ENCODE measurements at places on chromosomes 3 and 15. TPM values are rescaled to one million over a fixed set of nuclear protein-coding genes. Genes with fewer than 3 reads are reported as not detected.

The WDR93 gene
- not detected for total RNA-seq

The STARD5 gene
- total RNA-seq, result 10.8 TPM

The ASB14 gene
- not detected for total RNA-seq

The FBXO22 gene
- total RNA-seq, result 22.2 TPM

The KLHL6 gene
- 58.9 TPM for total RNA-seq

The RAD18 gene
- total RNA-seq, result 18.0 TPM

The BTLA gene
- 18.2 TPM for total RNA-seq

The PLAAT1 gene
- not detected for total RNA-seq

The RBPMS2 gene
- not detected for total RNA-seq

The FETUB gene
- not detected for total RNA-seq

The ACP3 gene
- total RNA-seq, result not detected

The CD86 gene
- total RNA-seq, result 0.83 TPM

The SLC2A2 gene
- total RNA-seq, result not detected

The SPINK8 gene
- not detected for total RNA-seq

The CDHR4 gene
- total RNA-seq, result not detected

The EPHB1 gene
- total RNA-seq, result not detected

The HACD3 gene
- total RNA-seq, result 25.2 TPM

The NR2E3 gene
- not detected for total RNA-seq

The FRG2C gene
- not detected for total RNA-seq

The RBM6 gene
- total RNA-seq, result 197 TPM

The TJP1 gene
- total RNA-seq, result not detected

The FAM98B gene
- total RNA-seq, result 25.6 TPM

The CLDN16 gene
- total RNA-seq, result not detected

The CSNK1G1 gene
- total RNA-seq, result 24.9 TPM

The UCN2 gene
- total RNA-seq, result 0.25 TPM

The ZNF501 gene
- 4.5 TPM for total RNA-seq

The TMEM266 gene
- total RNA-seq, result not detected

The OIP5 gene
- 5.3 TPM for total RNA-seq

The LRRK1 gene
- 0.78 TPM for total RNA-seq

The STRA6 gene
- not detected for total RNA-seq

The KBTBD8 gene
- total RNA-seq, result 5.1 TPM

The OTOL1 gene
- total RNA-seq, result not detected

The PPP1R14D gene
- total RNA-seq, result not detected

The CFAP100 gene
- total RNA-seq, result not detected

The ZNF385D gene
- not detected for total RNA-seq

The CTXN2 gene
- total RNA-seq, result not detected

The CD96 gene
- 330 TPM for total RNA-seq

The TMEM108 gene
- total RNA-seq, result not detected

The HACD2 gene
- 28.9 TPM for total RNA-seq

The LTK gene
- 0.22 TPM for total RNA-seq

The OXTR gene
- total RNA-seq, result 0.18 TPM

The ARGFX gene
- not detected for total RNA-seq

The ZDHHC23 gene
- 5.8 TPM for total RNA-seq

The SELENOT gene
- total RNA-seq, result 61.4 TPM

The GALK2 gene
- 27.9 TPM for total RNA-seq

The CCR8 gene
- total RNA-seq, result not detected

The ZNF717 gene
- 18.7 TPM for total RNA-seq

The EPHA6 gene
- not detected for total RNA-seq

The GOLGA6L7 gene
- total RNA-seq, result not detected

The LACTB gene
- 13.4 TPM for total RNA-seq

The CPN2 gene
- total RNA-seq, result not detected

The DENND6A gene
- total RNA-seq, result 46.0 TPM

Data from naive thymus-derived CD8-positive, alpha-beta T cell (primary cell).